Thoracic aorta endothelial cell (primary cell): ENCODE measurements at places on chromosomes 2 and 18. TPM values are rescaled to one million over a fixed set of nuclear protein-coding genes. Genes with fewer than 3 reads are reported as not detected.

CD302 gene
- 15.9 and 16.1 TPM in 2 replicates for total RNA-seq

SH3RF3 gene
- total RNA-seq: 4.9 and 7.3 TPM in 2 replicates

UNC80 gene
- not detected in 2 replicates for total RNA-seq

EXOC6B gene
- total RNA-seq: 38.2 and 54.7 TPM in 2 replicates

CRYGC gene
- not detected in 2 replicates for total RNA-seq

BMPR2 gene
- total RNA-seq: 126 and 133 TPM in 2 replicates

TNFRSF11A gene
- total RNA-seq: 3.6 and 5.5 TPM in 2 replicates

ELOA2 gene
- total RNA-seq: not detected in 2 replicates

BABAM2 gene
- total RNA-seq: 27.9 TPM in 2 replicates

SATB2 gene
- total RNA-seq: 1.3 and 2.7 TPM in 2 replicates

RESP18 gene
- total RNA-seq: not detected in 2 replicates

FOXI3 gene
- total RNA-seq: not detected in 2 replicates
